ENCODE measurements at places on chromosomes 4 and X.

DNA sequence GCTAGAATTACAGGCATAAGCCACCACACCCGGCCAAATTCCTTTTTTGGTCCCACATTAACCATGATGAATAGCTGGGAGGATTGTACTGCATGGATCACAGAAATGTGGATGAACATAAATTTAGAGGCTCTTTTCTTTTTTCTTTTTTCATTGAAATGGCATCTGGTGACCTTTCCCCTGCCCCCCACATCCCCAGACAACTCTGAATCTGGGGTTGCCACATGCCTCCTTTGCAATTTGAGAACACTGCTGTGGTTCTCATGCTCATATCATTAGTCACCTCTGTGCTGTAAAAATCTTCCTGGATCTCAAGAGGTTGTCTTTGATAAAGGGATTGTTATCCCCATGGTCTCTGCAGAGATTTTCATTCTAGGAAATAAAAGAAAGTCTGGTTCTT is 22.8 kb upstream of the FMR1NB start:
- DNase-seq: no peak

GRCh38 chr4:70564033-70564432 is 28.0 kb upstream of the AMBN start:
- no peak for DNase-seq

- no peak for DNase-seq
These were observed 165.1 kb downstream of the TSPAN5 start for GRCh38 chr4:98493296-98493695.

- no peak for DNase-seq
These were observed 269.8 kb downstream of the FSTL5 start for GRCh38 chr4:161894014-161894413.

- no peak for DNase-seq
These were observed 13.8 kb upstream of the CLDN34 start for GRCh38 chrX:9953396-9953795.

GRCh38 chr4:168138143-168138542 is 45.8 kb downstream of the ANXA10 start:
- no peak for DNase-seq

DNA sequence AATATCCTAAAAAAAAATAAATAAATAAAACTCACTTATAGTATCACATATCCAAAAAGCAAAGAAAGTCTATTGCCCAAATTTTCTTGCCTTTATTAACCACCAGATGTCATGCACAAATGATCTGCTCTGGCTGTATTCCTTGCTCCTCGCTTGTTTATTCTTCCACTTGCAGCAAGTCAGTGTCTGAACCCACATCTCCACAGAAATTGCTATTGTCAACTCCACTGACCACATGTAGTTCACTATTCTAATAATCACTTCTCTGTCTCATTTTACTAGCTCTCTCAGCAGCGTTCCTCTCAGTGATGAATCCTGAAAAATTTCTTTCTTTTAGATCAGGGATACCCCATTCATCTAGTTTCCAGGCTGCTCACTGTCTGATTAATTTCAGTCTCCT is 29.3 kb upstream of the CXXC4 start:
- no peak for DNase-seq

DNA sequence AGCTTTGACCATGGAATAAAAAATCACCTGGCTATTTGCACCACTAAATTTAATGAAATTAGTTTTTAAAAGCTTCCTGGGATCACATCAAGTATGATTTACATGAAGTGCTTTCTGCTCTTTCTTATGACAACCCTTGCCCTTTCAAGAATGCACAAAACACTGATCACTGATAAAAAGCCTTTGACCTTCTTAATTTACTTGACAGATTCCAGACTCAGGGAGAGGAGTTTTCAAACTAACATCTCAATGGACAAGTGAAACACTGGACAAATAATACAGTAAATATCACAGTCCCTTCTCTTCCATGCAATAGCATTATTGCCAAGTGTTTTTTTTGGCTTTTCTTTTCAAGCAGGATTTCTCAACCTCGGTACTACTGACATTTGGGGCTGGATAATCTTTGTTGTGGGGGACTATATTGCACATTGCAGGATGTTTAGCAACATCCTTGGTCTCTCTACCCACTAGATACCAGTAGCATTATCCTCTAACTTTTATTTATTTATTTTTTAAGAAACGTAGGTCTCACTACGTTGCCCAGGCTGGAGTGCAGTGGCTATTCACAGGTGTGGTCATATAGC is 86.3 kb downstream of the ZNF827 start:
- DNase-seq: no peak

Data from stimulated activated CD8-positive, alpha-beta memory T cell treated with anti-CD3 and anti-CD28 coated beads, Interleukin-4, amount 100 ng/mL, for 4 hours (primary cell).